Activated CD4-positive, alpha-beta memory T cell treated with anti-CD3 and anti-CD28 coated beads for 36 hours (primary cell): ENCODE measurements at places on chromosomes 12 and 14. TPM values are rescaled to one million over a fixed set of nuclear protein-coding genes. Genes with fewer than 3 reads are reported as not detected.
A peak's percentile ranks its signal among the peaks of the same experiment; 100 is the strongest.

LRRC10 gene
- total RNA-seq: not detected

BCL11B gene
- 49.1 TPM for total RNA-seq

VRTN gene
- total RNA-seq: not detected

SIX4 gene
- 0.17 TPM for total RNA-seq

MUCL1 gene
- not detected for total RNA-seq

- H3K36me3 ChIP-seq: no peaks in the 10 kb centered on the region
- H3K27me3 ChIP-seq: peaks cover 20% of the 10 kb centered on the region
- H3K27ac ChIP-seq: no peak overlapping the region
- no peaks in the 10 kb centered on the region for H3K4me1 ChIP-seq
- no peak overlapping the region for H3K4me3 ChIP-seq
- no peak for DNase-seq
Observed at GRCh38 chr12:54641554-54641953, 6.6 kb downstream of the DCD start.

GRCh38 chr14:29705801-29706200 is 221.8 kb downstream of the PRKD1 start:
- no peaks in the 10 kb centered on the region for H3K4me1 ChIP-seq
- no peak overlapping the region for H3K4me3 ChIP-seq
- H3K27me3 ChIP-seq: no peaks in the 10 kb centered on the region
- DNase-seq: no peak
- no peak overlapping the region for H3K27ac ChIP-seq

DNA sequence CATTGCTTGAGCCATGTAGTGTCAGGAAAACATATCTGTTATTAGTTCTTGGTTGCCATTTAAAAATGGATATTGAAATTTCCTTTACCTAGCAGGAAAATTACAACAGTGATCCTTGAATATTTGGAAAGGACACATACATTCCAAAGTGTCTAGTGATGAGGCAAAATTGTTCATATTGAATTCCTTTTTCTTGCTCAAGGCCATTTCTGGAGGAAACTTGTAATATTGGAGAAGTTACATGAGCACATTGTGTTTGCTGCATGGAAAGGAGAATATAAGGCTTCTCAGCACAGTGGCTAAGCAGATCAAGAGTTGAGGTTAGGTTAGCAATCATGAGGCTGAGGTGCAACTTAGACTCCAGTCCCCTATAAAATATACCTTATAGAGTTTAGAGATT is 121.9 kb downstream of the PDE3A start:
- H3K4me1 ChIP-seq: peaks cover 4% of the 10 kb centered on the region
- H3K36me3 ChIP-seq: no peaks in the 10 kb centered on the region
- DNase-seq: no peak

GRCh38 chr12:71972441-71973074 is 33.9 kb downstream of the TPH2 start:
- H3K27me3 ChIP-seq: peaks cover 16% of the 10 kb centered on the region
- no peaks in the 10 kb centered on the region for H3K36me3 ChIP-seq
- no peak overlapping the region for H3K4me3 ChIP-seq
- peaks cover 10% of the 10 kb centered on the region for H3K4me1 ChIP-seq

DNA sequence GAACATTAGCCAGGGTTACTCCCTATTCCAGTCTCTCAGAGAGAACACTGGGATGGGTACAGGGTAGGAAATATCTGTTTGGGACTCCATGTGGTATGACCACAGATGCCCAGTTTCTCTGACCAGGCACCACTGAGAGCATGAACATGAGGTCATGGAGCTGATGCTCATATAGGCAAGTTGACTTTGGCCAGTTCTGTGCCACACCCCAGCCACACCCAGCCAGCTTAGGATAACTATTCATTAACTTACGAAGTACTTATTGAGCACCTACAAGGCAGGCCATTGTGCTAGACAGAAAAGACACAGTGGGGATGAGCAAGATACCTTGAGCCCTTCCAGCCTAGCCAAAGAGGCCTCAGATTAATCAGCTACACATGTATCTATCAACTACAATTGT is 262.5 kb downstream of the DPF3 start:
- no peak overlapping the region for H3K4me3 ChIP-seq
- no peak for DNase-seq
- no peaks in the 10 kb centered on the region for H3K4me1 ChIP-seq
- H3K36me3 ChIP-seq: no peaks in the 10 kb centered on the region

DNA sequence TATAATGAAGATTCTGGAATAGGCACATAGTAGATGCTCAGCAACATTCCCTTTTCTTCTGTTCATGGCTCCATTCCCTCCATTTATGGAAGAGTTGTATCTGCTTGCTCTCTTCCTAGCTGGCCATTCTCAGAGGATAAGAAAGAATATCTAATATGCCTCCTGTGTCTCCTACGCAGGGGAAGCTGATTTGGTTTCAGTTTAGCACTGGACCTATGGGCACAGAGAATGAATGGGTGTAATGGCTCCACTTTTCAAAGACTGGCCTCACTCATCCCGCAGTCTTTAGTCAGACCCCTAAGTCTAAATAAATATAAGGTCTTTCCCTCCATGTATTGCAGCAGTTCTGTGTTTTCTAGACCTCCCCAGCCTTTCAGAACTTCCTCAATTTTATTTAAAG is 2.0 kb downstream of the PKP2 start:
- H3K36me3 ChIP-seq: no peaks in the 10 kb centered on the region
- H3K27me3 ChIP-seq: peaks cover 47% of the 10 kb centered on the region
- DNase-seq: no peak
- no peak overlapping the region for H3K27ac ChIP-seq

GRCh38 chr14:92460916-92461579 is 52.5 kb upstream of the RIN3 start:
- DNase-seq: peak; percentile 13
- H3K36me3 ChIP-seq: no peaks in the 10 kb centered on the region
- H3K4me1 ChIP-seq: peaks cover 9% of the 10 kb centered on the region
- H3K27ac ChIP-seq: no peak overlapping the region

- no peaks in the 10 kb centered on the region for H3K4me1 ChIP-seq
- no peaks in the 10 kb centered on the region for H3K27me3 ChIP-seq
- DNase-seq: no peak
- H3K4me3 ChIP-seq: no peak overlapping the region
- H3K36me3 ChIP-seq: no peaks in the 10 kb centered on the region
Observed at GRCh38 chr14:48723841-48724495, 862.2 kb downstream of the RPS29 start.

GRCh38 chr12:26810330-26810729 is 22.7 kb downstream of the ITPR2 start:
- H3K4me1 ChIP-seq: peaks cover 26% of the 10 kb centered on the region
- H3K27me3 ChIP-seq: no peaks in the 10 kb centered on the region
- no peaks in the 10 kb centered on the region for H3K36me3 ChIP-seq
- DNase-seq: no peak
- H3K4me3 ChIP-seq: no peak overlapping the region

GRCh38 chr12:107451246-107451645 is 234.4 kb upstream of the PWP1 start:
- no peak overlapping the region for H3K27ac ChIP-seq
- peaks cover 8% of the 10 kb centered on the region for H3K36me3 ChIP-seq
- H3K4me3 ChIP-seq: no peak overlapping the region
- no peaks in the 10 kb centered on the region for H3K4me1 ChIP-seq
- DNase-seq: no peak
- H3K27me3 ChIP-seq: no peaks in the 10 kb centered on the region

DNA sequence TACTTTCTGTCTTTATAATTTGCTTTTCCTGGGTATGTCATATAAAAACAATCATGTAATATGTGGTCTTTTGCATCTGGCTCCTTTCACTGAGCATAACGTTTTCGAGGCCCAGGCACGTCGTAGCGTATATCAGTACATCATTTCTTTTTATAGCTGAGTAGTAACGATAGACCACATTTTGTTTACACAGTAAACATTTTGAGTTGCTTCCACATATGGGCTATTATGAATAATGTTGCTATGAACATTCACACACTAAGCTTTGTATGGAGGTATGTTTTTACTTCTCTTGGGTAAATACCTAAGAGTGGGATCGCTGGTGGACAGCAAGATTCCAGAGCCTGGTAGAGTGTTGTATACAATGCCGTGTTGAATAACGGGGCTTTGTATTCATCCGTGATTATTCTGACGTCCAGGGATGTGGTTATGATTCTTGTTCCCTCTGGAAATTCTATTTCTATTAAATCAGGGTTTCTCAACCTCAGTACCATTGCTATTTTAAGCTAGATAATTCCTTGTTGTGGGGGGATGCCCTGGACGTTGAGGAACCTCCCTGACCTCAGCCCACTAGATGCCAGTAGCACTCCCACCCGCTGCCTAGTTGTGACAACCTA is 38.9 kb upstream of the CIT start:
- no peaks in the 10 kb centered on the region for H3K27me3 ChIP-seq
- no peak overlapping the region for H3K4me3 ChIP-seq

- H3K4me3 ChIP-seq: no peak overlapping the region
- DNase-seq: no peak
- no peaks in the 10 kb centered on the region for H3K4me1 ChIP-seq
- H3K36me3 ChIP-seq: no peaks in the 10 kb centered on the region
Observed at GRCh38 chr14:21791749-21792148, 118.1 kb upstream of the OR4E1 start.

- no peak overlapping the region for H3K27ac ChIP-seq
- H3K4me1 ChIP-seq: no peaks in the 10 kb centered on the region
- no peak for DNase-seq
- H3K4me3 ChIP-seq: no peak overlapping the region
- no peaks in the 10 kb centered on the region for H3K36me3 ChIP-seq
Observed at GRCh38 chr12:51601241-51601640, 10.2 kb downstream of the SCN8A start.
